NAMALWA (cell line): ENCODE measurements at places on chromosomes 2 and 18.

DNA sequence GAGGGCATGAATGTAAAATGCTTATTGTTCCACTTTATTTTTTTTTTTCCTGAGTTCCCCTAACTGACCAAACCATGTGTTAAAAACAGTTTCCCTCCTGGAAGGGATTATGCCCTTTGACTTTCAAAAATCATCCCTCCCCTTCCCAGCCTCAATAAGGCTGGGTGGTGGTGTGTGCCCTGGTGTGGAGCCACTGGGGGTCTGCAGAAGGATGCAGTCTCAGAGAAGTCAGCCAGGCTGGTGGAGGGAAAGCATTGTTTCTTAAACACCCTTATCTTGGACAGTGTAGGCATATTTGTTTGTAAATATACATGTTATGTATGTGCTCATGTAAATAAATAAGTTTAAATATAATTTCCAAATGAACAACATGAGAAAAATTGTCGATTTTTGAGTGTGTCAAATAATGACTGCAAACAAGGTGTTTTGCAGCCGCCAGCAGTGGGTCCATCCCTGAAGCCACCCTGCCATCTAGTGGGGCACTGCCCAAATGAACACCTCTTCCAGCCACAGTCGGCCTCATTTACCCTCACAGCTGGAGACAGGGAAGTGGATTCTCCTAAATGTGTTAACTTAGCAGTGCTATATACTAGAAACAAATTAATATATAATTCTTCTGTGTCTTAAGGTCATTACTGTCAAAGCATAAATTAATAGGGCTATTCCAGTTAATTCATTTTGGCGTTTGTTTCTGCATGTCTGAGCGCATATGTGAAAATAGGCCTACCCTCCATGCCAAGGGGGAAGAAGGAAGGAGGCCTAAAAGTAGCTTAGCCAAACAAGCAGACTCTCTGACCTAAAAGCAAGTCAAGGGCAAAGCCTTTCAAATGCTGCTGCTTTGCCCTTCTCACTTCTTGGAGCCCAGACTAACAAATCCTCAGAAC, 209.6 kb upstream of the PIK3C3 start:
- peak; percentile 46 for DNase-seq

DNA sequence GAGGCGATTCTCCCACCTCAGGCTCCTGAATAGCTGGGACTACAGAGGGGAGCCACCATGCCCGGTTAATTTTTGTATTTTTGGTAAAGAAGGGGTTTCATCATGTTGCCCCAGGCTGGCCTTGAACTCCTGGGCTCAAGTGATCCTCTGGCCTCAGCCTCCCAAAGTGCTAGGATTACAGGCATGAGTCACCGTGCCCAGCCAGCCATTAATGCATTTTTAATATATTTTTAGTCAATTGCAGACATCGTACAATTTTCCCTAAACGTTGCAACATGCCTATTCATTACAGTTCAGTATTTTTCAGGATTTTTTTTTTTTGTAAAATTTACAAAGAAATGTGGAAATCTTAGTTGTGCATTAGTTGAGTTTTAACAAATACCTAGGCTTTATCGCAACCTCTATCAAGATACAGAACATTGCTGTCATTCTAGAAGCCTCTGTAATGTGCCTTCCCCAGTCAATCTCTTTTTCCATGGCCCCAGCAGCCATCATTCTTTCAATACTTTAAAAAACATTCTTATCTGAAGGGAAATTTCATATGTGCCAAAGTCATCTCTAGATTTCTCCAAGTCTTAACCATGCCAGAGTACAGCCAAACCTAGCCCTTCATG, 14.7 kb downstream of the NABP1 start:
- no peak for DNase-seq

DNA sequence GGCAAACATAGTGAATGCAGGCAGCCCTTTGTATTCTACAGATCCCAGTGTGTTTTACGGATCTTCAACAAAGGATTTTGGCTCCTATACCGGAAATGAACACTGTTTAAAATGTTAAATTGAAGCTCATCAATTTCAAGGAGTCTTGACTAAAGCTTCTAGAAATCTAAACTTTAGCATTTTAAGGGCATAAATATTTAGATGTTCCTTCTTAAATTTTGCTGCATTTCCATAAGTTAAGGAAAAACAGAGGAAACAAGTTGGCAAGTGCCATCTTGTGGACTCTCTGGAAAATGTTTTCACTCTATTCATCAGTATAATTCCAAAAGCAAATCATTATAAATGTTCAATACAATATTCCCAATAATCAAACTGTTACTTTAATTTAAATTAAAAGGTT, 19.6 kb downstream of the CHN1 start:
- DNase-seq: no peak

- DNase-seq: no peak
Measured at GRCh38 chr18:69755041-69755440, 192.6 kb downstream of the CD226 start.

DNA sequence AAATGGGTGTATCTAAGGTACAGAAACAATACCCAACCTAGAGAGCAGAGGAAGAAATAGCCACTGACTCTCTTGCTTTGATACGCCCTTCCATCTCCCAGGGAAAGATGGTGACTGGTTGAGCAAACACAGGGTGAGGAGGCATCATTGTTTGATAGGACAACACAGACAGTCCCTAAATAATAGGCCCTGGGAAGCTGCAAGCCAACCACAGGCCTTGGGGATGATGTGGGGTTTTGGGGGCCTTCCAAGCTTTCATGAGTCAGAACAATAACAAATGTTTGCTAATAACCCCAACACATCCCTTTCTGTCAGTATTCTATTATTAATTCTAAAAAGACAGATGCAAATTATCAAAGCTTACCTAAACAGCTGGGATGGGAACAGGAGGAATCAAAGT, 9.8 kb downstream of the LGALSL start:
- DNase-seq: no peak

DNA sequence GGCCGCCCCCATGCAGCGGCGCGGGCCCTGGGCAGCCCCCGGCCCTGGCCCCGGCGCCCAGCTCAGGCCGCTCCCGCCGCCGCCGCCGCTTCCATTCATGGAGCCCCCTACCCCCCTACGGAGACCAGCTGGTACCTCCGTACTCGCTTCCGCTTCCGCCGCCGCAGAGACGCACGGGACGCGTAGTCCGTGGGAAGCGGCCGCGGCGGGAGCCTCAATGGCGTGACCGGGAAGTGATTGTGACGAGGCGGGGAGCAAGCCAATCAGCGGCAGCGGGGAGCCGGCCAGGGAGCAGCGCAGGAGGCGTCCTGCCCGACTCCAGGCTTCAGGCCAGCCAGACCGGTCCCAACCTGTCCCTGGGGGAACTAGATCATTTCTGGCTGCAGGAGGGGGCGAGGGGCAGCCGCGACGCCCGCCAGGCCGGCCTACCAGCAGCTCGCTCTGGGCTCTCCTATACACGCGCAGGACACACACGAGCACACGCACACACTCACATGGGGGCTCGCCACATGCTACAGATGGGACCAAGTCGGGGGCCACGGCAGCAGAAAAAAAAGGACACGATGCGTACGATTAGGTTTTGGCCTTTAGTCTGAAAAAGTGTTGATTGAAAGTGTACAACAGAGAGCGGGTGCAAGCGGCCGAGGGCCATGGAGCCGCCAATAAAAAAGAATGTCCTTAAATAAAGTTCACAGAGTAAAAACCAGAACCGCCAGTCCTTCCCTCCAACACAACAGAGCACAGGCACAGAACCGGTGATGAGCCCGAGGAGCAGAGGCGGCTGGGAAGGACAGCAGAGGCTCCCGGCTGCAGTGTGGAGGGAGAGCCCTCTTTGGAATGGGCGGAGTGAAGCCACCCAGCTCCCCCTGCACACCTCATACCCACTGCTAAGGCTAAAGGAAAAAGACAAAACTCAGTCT, at the start of gene ZNF513:
TSS of gene ZNF513 (minus strand) at position 109 of the 920 bp plus-strand sequence. CDS start 208 bp downstream, outside the sequence.
- DNase-seq: peak; percentile 76

GRCh38 chr2:150872756-150873395, 385.4 kb upstream of the RND3 start:
- DNase-seq: no peak

GRCh38 chr2:143949121-143949848, 570.6 kb downstream of the ZEB2 start:
- DNase-seq: no peak

DNA sequence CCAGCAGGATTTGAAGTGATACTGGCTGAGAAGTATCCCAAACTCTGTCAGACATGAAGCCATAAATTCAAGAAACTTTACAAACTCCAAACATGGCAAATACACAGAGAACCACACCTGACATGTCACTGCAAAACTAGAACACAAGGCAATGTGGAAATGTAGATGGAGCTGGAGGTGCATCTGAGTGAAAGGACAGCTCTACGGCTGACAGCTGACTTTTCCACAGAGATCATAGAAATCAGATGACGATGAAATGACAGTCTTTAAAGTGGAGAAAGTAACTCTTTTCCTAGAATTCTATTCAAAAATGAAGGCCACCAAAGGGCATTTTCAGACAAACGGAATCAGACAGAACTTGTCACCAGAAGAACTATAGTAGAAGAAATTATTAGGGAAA, 97.5 kb downstream of the LDLRAD4 start:
- no peak for DNase-seq

DNA sequence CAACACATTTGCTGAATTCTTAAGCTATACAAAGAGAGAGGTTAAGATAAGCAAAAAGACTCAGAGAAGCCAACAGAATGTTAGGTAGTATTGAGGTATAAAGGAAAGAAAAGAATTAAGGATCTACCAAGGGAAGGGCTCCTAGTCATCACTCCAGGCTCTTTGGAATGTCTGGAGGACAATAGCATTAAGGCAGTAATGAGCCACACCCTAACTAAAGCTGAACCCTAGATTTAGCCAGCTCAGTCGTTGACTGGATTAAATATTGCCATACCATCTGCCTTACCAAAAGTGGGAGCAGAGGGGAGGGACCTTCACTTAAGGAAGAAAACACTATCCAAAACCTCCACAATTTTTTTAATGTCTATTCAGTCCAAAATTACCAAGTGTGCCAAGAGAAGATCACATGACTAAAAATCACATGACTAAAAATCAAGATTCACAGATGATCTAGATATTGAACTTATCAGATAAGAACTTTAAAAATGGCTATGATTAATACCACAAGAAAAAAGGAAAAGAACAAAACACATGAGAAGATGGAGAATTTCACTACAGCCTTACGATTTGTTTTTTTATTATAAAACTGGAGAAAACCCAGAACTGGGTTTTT, 59.7 kb downstream of the EXOC6B start:
- no peak for DNase-seq

- peak; percentile 77 for DNase-seq
Measured at GRCh38 chr2:85887566-85888019, 1.2 kb downstream of the ST3GAL5 start.

DNA sequence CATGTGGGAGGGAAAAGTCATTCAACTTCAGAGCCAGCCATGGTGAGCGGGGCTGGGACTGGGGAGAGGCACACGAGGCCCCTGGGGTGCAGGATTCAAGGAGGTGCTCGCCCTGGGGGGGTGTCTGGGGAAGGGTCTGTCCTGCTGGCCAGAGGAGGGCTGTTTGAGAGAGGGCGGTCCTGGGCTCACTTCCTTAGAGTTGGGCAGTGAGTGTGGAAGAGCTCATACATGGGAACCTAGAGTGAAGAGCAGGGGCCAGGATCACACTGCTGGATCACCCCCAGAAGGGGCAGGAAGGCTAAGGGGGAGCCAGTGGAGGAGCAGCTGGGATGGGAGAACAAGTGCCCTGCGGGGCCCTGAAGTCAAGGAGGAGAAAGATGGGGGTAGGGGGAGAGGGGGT, 6.5 kb downstream of the SH3BP4 start:
- DNase-seq: no peak

DNA sequence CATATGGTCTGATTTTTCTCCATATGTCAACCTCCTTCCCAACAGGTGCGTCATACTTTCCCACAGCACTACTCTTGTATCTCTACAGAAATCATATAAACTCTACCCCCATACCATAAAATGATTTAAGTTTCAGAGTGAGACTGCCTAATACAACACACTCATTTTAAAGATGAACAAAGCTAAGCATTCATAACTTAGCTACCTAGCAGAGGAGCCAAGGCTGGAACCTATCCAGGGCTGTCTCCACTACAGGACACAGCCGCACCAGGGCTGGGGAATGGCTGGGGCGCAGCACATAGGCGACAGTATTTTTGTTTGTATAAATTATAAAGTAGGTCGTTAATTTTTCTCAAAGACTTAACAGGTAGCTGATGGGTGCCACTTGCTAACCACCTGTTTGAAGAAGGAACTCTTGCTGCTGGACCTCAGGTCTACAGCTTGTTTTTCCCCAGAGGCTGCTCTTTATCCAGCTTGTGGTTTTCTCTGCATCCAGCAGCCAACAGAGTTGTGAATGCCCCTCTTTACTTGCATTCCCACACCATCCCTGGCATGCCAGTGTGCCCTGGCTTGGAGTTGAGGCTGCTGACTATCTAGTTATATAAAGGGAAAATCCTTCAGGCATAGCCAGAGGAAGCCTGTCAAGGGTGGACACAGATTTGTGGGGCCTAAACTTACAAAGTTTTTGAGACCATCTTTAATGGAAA, 62.0 kb downstream of the HNRNPLL start:
- no peak for DNase-seq

DNA sequence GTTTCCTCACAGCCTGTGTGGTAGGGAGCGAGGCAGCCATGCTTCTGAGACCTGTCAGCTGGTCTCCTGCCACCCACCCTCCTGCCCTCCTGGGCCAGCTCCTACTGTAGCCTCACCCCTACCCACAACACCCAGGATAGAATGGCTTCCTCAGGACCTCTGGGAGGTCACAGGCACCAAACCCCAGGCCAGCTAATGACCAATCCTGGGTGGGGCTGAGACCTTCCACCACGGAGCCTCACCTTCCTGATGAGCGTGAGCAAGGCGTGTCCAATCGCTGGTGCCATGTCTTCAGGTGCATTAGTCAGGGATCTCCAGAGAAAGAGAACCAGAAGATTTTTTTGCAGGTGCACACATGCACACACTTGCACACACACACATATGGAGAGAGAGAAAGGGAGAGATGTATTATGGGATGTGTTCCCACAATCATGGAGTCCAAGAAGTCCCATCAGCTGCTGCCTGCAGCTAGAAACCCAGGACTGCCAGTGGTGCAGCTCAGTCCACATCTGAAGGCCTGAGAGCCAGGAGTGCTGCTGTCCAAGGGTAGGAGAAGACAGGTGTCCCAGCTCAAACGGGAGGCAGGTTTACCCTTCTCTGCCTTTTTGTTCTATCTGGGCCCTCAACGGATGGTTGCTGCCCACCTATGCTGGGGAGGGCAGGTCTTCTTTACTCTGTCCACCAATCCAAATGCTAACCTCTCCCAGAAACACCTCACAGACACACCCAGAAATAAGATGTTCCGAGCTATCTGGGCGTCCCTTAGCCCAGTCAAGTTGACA, 70.4 kb upstream of the HDAC4 start:
- no peak for DNase-seq

DNA sequence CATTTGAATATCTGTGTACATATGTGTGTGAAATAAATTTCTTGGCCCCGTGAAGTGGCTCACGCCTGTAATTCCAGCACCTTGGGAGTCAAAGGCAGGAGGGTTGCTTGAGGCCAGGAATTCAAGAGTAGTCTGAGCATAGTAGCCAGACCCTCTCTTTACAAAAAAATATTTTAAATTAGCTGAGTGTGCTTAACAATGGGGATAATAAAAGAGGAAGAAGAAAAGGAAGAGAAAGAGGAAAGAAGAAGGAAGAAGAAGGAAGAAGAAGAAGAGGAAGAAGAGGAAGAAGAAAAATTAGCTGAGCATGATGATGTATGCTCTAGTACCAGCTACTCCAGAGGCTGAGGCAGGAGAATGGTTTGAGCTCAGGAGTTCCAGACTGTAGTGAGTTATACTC, 52.1 kb upstream of the XPO1 start:
- DNase-seq: no peak
